ENCODE measurements at places on chromosomes 6 and 20.

DNA sequence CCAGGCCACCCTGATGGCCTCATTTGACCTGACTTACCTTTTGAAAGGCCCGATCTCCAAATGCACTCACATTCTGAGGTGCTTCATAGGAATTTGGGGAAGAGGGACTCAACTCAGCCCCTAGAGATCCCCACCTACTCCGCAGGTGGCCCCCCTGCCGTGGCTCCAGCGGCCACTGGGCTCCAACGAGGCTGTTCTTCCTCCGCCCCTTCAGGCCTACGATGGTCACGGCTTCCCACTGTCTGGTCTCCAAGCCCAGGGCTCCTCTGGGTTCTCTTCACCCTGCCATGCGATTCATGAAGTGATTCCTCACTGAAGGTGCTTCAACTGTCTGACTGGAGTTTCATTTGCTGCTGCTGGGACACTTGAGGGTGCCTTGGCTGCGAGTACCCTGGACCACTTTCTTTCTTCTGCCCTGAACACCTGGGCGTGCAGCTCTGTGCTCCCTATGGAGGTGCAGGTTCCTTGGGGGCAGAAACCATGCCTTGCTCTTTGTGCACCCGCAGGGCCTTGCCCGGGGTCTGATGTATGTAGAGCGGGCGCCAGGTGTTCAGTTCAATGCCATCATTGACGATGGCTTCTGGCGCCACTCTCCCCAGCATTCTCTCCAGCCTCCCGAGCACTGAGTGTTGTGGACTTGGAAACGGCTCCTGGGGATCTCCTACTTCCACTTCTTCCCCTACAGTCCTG lies 10.0 kb upstream of the DUSP22 start:
- DNase-seq, result no peak

DNA sequence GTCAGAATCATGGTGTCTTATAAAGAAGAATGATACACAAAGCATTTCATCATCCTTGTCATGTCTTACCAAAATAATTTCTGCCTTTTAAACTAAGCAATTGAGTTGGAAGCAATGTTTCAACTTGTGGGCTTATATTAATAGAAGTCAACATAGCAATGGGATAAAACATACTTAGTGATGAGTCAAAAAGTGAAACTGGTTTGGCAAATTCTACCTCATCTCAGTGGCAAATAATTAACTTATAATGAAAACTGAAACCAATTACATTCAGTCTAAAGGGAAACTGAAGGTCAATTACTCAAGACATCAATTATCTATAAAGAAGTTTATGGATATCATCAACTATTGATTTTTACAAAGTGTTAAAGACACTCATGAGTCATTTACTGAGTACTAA lies 463.8 kb downstream of the BMP2 start:
- DNase-seq, result no peak

GRCh38 chr6:166379800-166380199 lies 2.9 kb downstream of the MPC1 start:
- DNase-seq, result no peak

- no peak for DNase-seq
Measured at GRCh38 chr20:51169813-51170212, 146.9 kb upstream of the KCNG1 start.

DNA sequence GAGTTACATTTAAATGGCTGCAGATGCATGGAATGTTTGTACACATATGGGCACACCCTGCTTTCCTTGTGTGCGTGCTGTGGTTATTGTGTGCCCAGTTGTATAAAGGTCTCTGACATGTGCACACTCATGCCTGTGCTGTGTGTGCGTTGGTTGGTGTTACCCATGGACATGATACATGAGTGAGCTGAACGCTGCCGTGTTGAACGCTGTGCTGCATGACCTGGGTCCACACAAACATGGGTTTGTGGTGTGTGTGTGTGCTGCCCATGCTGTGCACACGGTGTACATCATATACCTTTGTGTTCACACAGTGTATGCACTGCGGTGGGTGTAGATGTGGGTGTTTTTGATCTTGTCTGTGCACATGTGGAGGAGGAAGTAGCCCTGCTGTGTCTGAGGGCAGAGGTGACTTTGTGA lies 54.4 kb downstream of the TOX2 start:
- no peak for DNase-seq

DNA sequence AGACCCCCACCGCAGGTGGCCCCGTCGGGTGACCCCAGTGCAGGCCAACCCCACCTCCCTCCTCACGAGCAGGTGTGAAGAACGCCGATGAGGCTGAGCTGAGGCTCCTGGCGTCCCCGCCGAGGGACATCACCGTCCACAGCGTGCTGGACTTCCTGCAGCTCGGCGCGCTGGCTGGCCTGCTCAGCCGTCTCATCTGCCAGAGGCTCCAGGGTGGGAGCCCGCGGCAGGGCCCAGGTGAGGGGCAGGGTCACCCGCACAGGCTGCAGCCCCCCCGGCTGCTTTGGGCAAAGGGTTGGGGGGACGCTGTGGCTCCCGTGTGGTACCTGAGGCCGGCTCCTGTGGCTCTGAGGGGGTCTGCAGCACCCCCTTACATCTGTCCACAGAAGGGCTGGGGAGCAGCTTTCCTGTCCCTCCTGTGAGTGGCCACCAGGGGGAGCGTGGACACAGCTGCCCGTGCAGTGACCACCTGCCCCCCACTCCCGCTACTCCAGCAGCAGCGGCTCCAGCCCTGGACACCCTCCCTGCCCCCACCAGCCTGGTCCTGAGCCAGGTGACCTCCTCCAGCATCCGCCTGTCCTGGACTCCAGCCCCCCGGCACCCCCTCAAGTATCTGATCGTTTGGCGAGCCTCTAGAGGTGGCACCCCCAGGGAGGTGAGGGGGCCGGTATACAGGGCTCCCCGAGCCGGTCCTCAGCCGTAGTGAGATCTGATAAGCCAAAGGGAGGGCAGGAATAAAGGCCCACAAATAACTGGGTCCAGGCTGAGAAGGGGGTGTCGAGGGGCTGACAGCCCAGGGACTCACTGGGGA lies 16.5 kb downstream of the COL20A1 start:
- no peak for DNase-seq

- no peak for DNase-seq
Measured at GRCh38 chr6:24949020-24949569, 13.3 kb upstream of the RIPOR2 start.

DNA sequence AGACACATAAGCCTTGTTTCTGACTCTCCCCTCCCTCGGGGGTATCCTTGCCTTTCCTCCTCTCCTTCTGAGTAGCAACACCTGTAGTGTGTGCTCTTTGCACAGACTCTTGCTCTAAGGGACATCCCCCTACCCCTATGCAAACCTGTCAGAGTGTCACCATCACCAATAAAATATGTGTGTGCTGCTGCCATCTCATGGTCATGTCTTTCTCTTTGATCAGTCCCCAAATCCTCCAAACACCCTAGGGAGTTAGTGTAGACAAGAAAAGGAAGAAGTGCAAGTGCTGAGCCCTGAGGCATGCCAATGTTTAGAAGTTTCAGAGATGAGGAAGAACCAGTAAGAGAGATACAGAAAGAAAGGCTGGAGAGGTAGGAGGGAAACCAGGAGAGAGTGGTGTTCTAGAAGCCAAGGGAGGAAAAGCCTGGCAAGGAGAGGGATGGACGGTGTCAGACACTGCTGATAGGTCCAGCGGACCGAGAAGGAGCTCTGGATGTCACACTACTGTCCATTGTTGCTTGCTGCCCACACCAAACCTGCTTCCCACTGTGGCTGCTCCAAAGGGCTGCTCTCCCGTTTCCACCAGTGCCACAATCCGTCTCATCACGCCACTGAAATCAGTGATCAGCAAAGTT lies 16.4 kb downstream of the TRMT6 start:
- no peak for DNase-seq

DNA sequence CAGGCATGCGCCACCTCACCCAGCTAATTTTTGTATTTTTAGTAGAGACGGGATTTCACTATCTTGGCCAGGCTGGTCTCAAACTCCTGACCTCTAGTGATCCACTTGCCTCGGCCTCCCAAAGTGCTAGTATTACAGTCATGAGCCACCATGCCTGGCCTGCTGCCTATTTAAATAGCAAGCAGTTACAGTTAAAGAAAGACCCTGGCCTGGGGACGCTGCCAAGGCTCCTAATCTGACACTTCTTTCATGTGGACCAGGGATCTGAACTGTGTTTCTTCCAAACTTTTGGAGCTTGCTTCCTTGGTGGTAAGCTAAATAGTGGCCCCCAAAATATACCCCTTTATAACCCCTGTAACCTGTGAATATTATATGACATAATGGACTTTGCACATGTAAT lies 15.3 kb downstream of the PPARD start:
- no peak for DNase-seq

DNA sequence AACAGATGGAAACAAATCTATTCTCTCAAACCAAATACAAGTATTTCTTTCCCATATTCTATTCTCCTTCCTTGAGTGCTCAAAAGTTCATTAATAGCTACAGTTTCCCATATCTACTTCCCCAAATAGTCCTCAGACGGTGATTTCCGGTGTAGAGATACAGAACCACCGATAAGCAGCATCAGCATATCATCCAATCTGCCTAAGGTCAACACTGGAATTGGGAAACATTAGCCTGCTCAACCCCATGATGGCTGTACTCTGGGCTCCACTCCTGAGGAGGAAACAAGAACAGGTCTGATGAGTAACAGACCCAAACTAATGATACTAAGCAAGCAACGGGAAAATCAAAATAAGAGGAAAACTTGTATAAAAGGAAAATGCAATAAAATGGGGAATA lies 115.6 kb downstream of the EPB41L2 start:
- no peak for DNase-seq

DNA sequence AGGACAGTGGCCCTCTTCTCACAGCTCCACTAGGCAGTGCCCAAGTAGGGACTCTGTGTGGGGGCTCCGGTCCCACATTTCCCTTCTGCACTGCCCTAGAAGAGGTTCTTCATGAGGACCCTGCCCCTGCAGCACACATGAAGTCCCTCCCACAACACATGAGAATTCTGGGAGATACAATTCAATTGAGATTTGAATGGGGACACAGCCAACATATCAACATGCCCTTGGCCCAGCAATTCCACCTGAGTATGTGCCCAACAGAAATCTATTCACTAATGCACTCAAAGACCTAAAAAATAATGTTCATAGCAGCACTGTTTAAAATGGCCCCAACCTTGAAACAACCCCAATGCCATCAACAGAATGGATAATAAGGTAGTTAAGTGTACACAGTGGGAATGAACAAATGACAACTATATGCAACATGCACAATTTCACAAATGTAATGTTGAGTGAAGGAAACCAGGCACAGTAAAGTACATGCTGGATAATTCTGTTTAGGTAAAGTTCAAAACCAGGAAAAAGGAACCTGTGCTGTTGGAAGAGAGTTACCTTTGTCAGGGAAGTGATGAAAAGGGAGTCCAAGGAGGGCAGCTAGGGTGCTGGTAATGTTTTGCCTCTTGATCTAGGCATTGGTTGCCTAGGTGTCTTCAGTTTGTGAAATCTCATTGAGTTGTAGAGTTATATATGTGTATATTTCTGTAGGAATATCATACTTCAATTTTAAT lies 16.1 kb downstream of the ISM1 start:
- no peak for DNase-seq

- DNase-seq, result no peak
Measured at GRCh38 chr6:102928109-102928508, 1534.6 kb downstream of the GRIK2 start.

GRCh38 chr20:62959101-62959971 lies 6.8 kb downstream of the SLC17A9 start:
- no peak for DNase-seq

- no peak for DNase-seq
Measured at GRCh38 chr6:127092466-127092865, 26.0 kb upstream of the RSPO3 start.

DNA sequence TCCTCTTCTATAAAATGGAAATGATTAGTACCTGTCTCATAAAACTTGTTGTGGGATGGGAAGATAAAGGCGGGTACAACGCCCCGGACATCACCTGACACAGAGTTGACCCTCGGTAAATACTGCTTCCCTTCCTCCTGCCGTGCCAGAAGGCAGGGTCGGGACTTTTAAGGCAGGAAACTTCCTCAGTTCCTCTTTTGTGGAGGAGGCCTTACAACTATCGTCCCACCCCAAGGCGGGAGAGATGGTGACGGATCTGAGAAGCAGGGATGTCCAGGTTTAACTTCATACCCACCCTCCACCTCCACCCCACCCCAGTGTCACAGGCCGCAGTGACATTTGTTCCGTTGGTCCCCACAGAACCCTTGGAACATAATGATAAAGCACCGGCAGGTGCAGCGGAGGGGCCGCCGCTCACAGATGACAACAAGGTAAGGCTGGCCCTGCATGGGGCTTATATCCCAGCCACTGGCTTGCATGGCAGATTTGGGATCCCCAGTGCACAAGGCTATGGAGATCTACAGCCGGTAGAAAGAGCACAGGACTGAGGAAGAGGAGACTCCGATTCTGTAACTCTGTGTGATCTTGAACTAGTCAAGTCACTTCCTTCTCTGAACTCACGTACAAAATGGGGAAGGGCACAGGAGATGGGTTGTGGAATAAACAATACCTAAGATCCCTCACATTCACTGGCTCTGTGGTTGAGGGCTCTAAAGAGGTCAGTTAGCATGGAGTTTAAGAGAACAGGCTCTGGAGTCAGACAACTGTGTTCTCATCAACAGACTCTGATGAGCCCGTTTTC lies 764 bp downstream of the DNTTIP1 start:
- DNase-seq, result no peak

- no peak for DNase-seq
Measured at GRCh38 chr6:54541541-54541940, 233.3 kb downstream of the TINAG start.

DNA sequence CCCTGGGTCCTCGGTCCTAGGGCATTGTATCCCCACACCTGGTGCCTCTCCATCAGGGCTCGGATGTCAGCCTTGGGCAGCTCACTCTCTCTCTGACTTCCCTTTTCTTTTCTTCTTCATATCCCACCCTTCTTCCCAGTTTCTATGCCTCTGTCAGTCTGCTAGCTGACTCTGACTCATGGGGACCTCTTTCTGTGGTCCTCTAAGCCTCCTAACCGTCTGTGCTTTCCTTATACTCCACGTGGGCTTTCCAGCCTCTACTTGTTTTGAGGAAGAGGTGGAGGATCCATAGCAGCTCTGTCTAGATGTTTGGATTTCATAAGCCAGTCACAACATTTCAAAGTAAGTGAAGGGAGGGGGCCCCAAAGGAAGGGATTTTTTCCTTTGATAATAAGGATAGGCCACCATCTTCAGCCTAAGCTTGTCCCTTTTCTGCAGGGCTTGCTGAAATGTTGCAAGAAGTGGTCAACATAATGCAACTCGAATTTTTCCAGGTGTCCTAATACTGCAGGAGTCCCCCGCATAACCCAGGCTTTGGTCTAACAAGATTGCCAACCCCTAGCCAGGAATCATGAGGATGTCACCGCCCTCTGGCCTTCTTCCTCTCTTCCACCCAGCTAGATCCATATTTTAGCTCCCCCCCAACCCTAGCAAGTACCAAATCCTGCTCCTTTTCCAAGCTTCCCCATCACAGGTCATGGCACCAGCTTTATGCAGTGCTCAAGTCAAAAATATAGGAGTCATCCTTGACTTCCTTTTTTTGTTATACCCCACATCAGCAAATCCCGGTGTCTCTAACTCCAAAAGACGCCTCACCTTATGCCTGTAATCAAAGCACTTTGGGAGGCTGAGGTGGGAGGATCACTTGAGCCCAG lies 8.7 kb upstream of the PLTP start:
- DNase-seq, result no peak

GRCh38 chr6:76453270-76453669 lies 380.8 kb upstream of the IMPG1 start:
- DNase-seq, result no peak

Measured in stimulated activated CD8-positive, alpha-beta memory T cell treated with anti-CD3 and anti-CD28 coated beads, Interleukin-4, amount 100 ng/mL, for 4 hours (primary cell).